ENCODE measurements at places on chromosomes 13 and 19.

GRCh38 chr19:57249329-57249728, 8.9 kb downstream of the ZNF805 start:
- DNase-seq: no peak

DNA sequence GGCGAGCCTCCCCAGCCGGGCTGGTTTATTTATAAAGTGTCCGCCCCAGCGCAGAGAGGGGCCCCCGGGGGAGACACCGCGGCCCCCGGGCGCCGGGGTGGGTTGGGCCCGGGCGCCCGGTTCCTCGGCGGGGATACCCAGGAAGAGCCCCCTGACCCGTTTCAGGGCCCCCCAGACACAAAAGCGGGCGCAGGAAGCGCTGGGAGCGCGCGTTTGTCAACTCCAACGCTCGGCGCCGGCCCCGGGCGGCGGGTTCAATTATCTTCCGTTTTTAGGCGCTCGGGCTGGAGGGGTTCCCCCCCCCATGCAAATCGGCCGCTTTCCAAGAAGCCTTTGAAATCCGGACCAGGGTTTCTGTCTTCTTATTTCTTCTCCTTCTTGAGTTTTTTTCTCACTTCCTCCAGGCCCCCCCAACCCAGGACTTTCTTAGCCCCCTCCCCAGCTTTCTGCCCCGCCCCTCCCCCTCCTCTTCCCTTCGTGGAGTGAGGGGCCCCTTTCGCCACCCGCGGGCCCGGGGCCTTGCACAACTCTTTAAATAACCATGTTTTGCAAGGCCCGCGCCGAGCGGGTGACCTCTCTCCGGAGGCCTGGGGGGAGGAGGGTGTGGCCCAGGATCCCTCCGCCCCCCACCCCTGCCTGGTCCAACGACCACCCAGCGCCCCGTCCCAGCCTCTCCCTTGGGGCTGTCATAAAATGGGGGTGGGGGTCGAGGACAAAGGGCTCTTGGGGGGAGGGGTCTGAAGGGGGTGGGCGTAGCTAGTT, 935 bp downstream of the ARID3A start:
- DNase-seq: no peak

DNA sequence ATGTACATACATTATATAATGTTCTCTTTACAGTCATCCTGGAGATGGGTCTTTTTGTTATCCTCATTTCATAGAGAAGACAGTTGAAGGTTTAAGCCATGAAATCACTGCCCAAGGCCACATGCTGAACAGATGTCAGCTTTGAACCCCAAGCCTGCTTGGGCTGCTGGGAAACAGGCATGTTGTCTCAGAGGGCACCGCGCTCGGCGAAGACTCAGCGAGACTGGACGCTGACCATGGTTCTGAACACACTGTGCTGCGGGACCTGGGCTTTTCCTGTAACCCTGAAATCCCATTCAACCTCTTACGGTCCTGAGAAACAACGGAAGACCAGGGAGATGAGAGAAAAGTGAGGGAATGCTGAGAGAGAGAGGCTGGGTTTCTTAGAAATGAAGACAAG, 27.3 kb downstream of the LRFN3 start:
- no peak for DNase-seq

DNA sequence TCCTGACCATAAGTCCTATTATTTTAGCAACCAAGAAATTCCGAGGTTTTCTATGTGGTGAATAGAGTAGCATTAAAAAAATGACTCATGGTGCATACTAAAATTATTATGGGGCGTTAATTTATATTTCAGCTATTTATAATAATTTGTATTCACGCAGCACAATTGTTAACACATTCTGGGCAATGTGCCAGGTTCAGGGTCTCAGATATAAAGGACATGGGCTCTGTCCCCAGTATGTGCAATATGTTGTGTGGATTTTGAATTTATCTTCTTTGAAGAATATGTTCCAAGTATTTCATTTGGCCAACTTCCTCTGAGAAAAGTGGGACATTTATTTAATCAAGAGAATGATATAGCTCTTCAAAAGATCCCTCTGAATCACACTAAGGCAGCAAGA, 1434.7 kb upstream of the PRR20A start:
- DNase-seq: no peak

DNA sequence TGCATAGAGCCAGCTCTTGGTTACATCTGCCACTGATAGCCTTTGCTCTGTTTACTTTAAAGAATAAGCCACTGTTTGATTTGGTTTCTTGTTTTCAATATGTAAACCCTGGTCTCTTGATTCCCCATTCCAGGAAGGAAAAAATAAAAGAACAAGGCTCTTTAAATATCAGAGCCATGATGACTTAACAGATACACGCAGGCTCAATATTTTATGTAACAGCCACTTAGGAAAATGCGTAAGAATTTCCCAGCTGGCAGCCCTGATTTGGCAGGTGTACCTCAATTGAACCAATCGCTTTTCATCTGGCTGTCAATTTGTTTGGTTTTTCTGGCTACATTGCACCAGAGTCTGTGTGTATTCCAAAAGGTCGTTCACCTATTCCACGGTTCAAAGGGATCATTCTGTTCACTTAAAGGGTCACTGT, 65.6 kb downstream of the IRS2 start:
- DNase-seq: no peak

- DNase-seq: no peak
These were observed 45.2 kb upstream of the URI1 start for GRCh38 chr19:29896802-29897201.

GRCh38 chr19:50803633-50804419, 13.6 kb downstream of the ACP4 start:
- no peak for DNase-seq

- DNase-seq: no peak
These were observed 138.0 kb downstream of the ENOX1 start for GRCh38 chr13:43648733-43649132.

DNA sequence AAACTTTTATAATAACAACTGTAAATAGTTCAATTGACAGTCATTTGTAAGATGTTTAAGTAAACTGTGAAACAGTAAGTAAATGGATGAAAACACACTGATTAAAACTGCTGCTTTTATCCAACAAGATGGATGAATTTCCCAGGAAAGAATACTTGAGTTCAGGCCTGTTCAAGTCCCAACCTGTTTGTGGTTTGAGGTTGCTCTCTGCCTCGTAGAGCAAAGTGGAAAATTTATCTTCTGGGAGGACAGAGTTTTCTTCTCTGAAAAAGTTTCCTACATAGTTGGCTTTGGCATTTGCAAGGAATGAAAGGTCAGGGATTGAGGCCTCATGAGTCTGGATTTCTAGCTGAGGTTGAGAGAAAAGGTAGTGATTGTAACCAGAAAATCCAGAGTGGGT, 15.2 kb upstream of the ZNF543 start:
- no peak for DNase-seq

GRCh38 chr13:95644601-95645052, at the start of gene DZIP1:
TSS of gene DZIP1 (minus strand) at chr13:95644706. CDS start at chr13:95642029, 2,677 bp downstream.
- no peak for DNase-seq

DNA sequence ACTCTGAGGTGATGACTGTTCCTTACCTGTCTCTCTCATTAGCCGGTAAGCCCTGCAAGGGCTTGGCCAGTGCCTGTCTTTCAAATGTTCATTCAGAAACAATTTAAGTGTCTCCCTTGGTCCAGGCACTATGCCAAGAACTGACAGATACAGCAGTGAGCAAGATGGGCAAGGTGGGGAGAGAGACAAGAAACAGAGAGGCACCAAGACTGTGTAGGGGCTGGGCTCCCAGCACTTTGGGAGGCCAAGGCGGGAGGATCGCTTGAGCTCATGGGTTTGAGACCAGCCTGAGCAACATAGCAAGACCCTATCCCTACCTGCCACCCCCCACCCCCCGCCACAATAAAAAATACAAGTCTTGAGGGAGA, 1.3 kb upstream of the CCNE1 start:
- DNase-seq: no peak

GRCh38 chr13:53238261-53238660, 209.6 kb downstream of the OLFM4 start:
- DNase-seq: no peak

- no peak for DNase-seq
These were observed 32.3 kb downstream of the TSSK6 start for GRCh38 chr19:19482809-19483596.

GRCh38 chr13:75993823-75994222, 357.7 kb downstream of the LMO7 start:
- no peak for DNase-seq

GRCh38 chr19:2553510-2553909, 77.6 kb downstream of the GADD45B start:
- no peak for DNase-seq

DNA sequence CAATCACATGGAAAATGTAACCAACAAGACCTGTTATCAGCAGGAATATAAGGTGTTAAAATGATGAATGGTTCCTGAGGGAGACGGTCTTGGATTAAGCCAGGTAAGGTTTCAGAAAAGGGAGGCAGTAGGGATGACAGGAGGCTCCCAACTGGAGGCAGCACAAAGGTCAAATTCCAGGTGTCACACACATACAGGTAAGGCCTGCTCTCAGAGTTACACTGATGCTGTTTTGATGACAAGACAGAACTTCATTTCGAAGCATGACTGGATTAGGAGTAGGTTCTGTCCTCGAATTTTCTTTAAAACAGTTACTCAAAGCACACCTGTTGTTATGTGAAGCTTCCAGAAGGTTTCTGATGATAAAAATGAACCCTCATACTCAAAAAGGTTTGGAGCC, 7.4 kb downstream of the MED26 start:
- DNase-seq: no peak

- no peak for DNase-seq
These were observed 8.1 kb downstream of the MRPS31 start for GRCh38 chr13:40762849-40763248.

GRCh38 chr19:10820173-10820572, 15.8 kb downstream of the TMED1 start:
- no peak for DNase-seq

- DNase-seq: no peak
These were observed 146.2 kb downstream of the SHISA2 start for GRCh38 chr13:25905611-25906010.

DNA sequence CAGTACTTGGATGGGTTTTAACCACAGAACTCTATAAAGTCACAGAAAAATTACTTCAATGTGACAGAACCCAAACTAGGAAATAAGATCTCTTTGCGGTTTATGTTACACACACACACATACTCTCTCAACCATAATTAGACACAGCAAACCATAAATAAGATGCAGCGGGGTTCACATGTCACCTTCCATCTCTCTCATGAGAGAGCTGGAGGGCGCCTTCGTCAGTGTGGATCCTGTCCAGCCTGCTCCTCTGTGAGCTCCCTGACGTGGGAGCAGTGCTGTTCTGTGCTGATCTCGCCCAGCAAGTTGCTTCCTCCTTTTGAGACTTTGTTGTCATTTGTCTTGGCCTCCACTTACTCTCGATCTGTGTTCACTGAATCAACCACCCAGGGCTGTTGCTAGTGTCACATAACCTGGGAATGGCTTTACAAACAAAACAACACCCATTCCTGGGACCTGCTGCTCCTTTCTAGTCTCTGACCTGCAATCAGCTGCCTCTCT, 204.9 kb upstream of the KL start:
- no peak for DNase-seq

GRCh38 chr19:43555185-43555770, 20.0 kb downstream of the XRCC1 start:
- DNase-seq: peak; percentile 30

GRCh38 chr19:45592366-45592765, 7.8 kb upstream of the OPA3 start:
- no peak for DNase-seq

- DNase-seq: no peak
These were observed 695.3 kb downstream of the DIAPH3 start for GRCh38 chr13:59468396-59468795.

DNA sequence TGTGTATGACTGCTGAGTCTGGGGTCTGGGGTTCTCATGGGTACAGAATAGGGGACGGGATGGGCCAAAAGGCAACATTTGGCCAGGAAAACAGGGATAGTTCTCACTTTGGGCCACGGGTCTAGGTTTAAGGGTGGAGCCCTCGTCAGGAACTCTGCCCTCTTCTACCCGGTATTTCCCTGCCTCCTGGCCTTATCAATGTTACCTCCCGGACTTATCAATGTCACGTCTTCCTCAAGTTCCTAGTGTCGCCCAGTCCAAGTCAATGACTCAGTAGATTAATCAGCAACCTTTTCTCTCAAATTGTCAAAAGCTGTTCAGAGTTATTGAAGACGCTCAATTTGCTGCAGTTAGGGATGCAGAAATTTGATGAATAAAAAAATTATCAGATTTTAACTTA, 234.8 kb downstream of the B3GLCT start:
- no peak for DNase-seq

GRCh38 chr13:28850226-28850625, 30.1 kb downstream of the MTUS2 start:
- no peak for DNase-seq

DNA sequence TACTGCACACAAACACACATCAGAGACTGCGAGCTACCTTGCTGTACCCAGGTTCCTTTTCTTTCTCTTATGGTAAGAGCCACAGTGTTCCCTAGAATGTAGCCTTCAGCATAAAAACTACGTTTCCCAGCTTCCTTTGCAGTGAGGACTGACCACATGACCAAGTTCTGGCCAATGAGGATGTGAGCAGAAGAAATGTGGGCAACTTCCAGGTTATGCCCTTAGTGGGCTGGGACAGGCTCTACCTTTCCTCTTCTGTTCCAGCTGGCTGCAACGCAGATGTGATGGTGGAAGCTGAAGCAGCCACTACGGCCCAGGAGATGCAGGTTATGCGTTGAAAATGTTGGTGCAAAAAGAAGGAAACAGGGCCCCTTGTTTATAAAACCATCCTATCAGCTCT, 27.5 kb downstream of the VRK3 start:
- DNase-seq: no peak

GRCh38 chr19:19653597-19654147, 9.8 kb downstream of the ATP13A1 start:
- no peak for DNase-seq

DNA sequence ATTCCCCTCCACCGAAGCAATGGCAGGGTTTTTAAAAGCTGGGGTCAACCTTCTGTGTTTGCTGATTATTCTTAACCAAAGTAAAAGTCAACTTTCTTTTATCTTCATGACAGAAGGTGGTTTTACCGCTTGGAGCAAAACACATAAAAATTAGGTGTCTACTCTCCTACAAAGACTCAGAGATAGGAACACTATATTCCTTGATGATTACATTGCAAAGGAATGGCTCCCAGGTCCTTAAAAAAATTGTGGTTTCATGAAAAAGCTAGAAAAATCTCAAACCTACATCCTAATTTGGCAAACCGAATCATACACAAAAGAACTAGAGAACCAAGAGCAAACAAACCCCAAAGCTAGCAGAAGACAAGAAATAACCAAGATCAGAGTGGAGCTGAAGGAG, 760.4 kb upstream of the PCDH20 start:
- no peak for DNase-seq

Measured in HS-27A (cell line).